ENCODE measurements at places on chromosomes 13 and 19.
A peak's percentile ranks its signal among the peaks of the same experiment; 100 is the strongest.

GRCh38 chr19:58355908-58356765 is 2.8 kb upstream of the A1BG start:
- DNase-seq = peak; percentile 59

- peak; percentile 99 for DNase-seq
Measured at GRCh38 chr19:1275260-1275975, at the start of gene FAM174C. TSS of gene FAM174C (plus strand) at chr19:1275530. CDS start at chr19:1275550, 20 bp downstream.

DNA sequence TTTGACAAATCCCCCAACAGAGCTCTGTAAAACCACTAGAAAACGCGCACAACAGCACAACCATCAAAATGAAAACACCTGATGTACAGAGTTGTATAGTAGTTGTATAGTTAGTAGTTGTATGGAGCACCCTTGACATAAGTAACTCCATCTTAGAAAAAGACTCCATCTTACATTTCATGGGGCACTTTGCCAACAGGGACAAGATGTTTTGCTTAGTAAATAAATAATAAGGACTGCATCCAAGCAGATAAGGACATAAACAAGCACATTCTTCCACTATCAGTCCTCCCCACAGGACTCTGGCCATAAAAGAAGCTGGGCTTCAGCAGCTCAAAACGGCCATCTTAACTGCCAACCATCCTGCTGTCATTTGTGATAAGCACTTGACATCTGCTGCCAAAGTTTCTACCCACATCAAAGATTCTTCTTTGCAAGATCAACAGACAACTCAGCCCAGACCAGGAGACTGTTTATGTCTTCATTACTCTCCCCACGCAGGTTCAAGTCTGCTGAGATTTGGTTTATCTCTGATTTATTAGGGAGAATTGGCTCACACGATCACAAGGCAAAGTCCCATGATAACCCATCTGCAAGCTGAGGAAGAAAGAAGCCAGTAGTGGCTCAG is 20.7 kb upstream of the ZNF331 start:
- DNase-seq = no peak

- no peak for DNase-seq
Measured at GRCh38 chr13:104320446-104320845, 1254.2 kb upstream of the SLC10A2 start.

GRCh38 chr19:42344336-42344893 is 19.0 kb downstream of the MEGF8 start:
- DNase-seq = no peak

- DNase-seq = no peak
Measured at GRCh38 chr19:35349614-35350521, 2.2 kb downstream of the FFAR1 start.

GRCh38 chr19:2353159-2353886 is 6.7 kb upstream of the TMPRSS9 start:
- DNase-seq = no peak

DNA sequence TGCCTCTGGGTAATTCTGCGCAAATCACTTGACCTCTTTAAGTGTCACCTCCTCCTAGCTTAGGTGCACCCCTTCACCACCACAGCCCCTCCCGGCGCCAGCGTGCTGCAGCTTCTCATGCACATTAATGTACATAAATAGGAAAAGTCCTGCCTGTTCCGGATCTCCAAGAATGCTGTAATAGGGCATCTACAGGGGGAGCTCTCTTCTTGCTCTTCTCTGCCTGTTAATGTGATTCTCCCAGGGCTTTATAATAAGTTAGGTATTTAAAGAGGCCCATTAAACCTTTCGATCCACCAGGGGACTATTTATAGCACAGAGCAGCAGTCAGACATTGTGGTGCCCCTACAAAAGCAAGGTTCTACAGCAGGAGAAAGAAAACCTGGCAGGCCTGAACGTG is 35.3 kb downstream of the SOX1 start:
- DNase-seq = no peak

DNA sequence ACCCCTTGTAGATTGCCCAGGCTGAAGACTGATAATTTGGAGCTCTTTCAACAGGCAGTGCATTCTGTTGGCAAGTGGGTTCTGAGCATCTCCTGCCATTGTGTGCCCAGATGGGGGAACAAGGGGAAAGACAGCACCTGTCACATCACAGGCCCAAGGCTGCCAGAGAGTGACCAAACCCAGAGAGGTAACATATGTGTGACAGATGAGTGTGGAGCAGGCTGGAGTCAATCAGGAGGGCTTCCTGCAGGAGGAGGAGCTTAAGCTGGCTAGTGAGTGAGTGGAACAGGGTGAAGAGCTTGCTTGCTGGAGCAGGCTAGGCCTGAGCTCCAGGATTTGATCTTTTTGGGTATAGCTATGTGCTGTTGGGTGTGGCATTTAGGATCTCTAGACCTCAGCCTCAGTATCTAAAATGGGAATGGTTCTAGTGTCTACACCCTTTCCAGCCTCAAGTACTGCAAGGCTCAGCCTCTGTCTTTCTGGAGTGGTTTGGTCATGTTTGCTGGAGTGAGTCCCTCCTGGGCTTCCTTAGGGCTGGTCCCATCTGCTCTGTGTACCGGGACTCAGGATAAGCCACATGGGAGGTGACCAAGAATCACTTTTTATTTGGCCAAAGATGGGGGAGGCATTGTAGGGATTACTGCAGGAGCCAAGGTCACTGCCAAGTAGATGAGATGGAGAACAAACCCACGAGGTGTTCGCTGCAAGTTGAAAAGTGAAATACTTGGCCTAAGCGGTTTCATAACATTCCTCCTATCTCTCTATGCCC is 152.4 kb upstream of the TSHZ3 start:
- no peak for DNase-seq

DNA sequence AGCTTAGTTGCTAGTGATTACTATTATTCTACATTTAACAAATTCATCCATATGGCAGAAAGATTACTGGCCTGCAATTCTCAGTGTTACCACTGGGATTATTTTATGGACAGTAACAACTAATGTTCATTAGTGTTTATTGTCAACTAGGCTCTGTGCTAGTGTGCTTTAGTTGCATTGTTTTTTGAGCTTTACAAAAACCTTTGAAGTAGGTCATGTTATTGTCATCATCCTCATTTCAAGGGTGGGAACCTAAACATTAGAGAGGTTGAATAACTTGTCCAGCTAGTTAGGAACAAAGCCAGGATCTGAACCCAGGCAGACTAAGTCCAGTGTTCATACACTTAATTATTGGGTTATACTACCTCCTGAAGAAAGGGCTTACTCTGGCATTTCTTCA is 27.8 kb upstream of the TDRD3 start:
- DNase-seq = no peak

DNA sequence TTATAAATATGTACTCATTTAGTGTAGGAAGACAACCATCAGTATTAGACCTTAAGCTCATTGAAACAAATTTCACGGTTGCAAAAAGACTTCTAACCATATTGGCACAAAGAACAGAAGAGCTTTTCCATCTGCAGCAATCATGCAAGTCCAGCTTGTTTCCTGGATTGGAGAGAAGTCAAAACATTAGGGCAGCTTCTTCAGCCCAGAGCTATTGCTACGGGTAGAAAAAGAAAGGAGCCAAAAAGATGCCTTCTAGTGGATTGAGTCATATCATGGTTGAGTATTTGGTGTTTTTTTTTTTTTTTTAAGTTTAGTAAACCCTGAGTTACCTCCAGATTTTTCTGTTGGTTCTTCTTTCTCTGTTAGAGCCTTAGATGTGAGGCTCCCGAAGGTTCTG is 99.8 kb downstream of the WDFY2 start:
- no peak for DNase-seq

- peak; percentile 46 for DNase-seq
Measured at GRCh38 chr19:10762656-10763055, 44.8 kb downstream of the DNM2 start.

- no peak for DNase-seq
Measured at GRCh38 chr13:51912511-51913225, 50.9 kb downstream of the CCDC70 start.

DNA sequence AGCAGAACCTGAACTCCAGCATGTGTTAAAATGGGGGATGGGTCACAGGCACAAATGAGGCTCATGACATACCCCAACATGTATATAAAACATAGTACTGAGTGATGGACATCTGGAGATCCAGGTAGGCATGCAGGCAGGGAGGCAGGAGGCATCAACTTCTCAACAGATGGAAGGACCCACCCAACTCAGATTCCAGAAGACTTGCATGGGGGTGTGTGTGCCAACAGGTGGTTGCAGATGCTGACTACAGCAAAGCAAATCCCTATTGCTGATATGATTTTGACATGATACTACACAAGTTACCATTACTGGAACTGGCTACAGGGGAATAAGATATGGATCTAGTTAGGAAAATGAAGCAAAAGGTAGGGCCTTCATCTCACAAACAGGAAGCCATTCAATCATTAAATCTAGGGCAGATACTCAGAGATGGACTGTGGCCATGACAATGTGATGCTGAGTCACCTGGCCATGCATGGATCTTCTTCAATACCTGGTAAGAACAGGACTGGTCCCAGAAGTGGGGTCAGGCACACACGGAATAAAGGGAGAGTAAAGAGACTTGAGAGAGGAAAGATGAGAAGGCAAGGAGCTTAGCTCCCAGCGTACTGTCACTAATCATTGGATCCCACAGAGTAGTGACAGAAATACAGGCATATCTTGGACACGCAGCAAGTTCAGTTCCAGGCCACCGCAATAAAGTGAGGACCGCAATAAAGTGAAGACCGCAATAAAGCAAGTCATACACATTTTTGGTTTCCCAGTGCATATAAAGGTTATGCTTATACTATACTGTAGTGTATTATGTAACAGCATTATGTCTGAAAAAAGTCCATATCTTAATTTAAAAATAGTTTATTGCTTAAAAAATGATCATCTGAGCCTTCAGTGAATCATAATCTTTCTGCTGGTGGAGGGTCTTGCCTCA is 91.3 kb downstream of the USP12 start:
- DNase-seq = no peak

GRCh38 chr13:23679220-23679619 is 109.0 kb downstream of the TNFRSF19 start:
- DNase-seq = peak; percentile 51

GRCh38 chr19:4373601-4374497 is 26.5 kb downstream of the SH3GL1 start:
- no peak for DNase-seq

DNA sequence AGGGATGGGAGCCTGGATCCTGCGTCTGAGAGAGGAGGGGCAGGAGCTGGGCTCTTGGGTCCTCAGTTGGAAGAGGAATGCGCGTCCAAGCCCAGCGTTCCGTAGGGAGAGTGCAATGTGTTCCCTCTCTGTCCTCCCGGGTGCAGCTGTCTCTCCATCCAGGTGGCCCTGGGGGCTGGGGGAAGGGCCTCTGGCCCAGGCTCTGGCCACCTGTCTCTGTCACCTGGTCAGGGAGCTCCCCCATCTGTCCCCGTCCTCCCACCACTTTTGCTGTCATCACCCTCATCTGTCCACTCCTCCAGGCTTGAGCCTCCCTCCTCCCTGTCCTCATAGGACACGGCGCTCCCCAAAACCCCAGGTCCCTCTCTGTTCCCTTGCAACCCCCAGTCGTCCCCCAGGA is 3.7 kb upstream of the SBK2 start:
- DNase-seq = no peak

DNA sequence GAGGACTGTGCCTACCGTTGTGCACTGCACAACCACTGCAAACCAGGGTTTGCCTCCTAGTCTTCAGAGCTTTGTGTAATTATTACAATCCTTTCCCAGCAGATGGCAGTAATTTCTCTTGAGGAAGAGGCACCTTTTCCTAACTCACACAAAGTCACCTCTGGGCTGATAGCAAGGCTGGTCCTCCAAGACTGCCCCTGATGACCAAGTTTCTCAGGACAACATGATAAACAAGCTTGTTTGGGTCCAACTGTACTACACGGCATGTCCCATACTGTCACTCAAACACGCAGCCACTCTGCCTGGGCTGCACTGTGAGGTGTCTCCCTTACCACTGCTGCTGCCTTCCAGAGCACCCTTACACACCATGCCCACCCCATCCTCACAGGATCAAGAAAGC is 39.3 kb downstream of the RFXAP start:
- DNase-seq = no peak

GRCh38 chr13:37656247-37656940 is 57.8 kb upstream of the POSTN start:
- no peak for DNase-seq

DNA sequence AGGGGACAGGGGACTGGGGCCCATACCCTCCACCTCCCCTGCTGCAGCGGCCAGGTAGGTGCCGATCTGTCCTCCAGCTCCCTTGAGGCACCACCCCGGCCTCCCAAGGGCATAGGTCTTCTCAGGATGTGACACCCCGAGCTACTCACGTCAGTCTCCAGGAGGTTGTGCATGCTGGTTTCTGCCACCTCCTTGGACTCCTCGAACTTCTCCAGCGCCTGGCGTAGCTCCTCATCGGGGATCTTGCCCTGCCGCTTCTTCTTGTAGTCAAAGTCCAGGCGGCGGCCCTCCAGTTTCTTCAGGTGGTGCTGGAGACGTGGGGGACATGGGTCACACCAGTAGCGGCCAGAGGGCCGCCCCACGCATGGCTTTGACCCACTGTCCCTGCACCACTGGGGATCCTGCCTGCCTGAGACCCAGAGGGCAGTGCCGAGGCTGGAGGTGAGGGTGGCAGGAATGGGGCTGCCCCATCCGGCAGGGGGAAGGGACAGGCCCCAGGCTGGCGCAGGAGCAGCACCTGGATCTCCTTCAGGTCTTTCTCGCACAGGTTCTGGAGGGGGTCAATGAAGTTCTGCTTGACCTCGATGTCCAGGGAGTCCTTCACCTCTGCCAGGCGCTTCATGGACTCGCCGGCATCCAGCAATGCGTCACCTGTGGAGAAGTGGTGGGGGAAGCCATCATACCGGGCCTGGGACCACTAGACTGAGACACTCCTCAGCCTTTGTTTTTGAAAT is 20.4 kb downstream of the MPND start:
- DNase-seq = no peak

- DNase-seq = peak; percentile 70
Measured at GRCh38 chr19:58361900-58362271, 665 bp downstream of the ZNF497 start.

DNA sequence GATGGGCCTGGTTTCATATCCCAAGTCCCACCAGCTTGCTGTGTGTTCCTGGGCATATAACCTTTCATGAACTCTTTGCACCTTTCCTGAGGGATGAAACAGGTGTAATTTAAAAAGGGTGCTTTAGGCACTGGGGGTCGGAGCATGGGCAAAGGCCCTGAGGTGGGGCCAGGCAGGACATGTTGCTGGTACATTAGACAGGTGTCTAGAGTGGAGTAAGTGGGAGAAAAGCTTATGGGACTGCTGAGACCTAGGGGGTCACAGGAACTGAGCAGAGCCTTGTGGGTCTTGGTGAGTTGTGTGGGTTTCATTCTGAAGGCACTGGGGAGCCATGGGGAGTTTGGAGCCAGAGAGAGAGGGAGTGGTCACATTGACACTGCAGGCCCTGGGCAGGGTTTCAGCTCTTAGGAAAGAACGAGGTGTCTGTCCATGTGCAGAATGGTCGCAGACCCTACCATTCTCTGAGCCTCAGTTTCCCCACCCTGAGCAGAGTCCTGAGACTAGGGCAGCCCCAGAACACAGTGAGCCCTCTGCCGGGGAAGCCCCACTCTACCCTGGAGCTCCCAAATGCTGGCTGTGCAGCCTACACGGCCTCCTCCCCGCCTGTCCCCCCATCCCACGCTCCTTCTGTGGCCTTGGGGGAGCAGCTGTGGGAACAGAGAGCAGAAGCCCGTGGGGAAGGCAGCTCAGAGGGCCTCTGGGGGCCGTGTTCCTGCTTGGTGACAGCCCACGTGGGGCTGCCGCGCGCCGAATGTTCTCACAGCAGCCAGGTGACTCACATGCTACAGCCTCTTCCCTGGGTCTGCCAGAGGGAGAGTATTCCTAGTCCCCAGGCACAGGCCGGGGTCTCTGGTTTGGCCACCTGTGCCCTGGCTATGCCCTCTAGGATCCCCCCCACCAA is 7.3 kb upstream of the HOMER3 start:
- no peak for DNase-seq

All from activated CD4-positive, alpha-beta T cell treated with anti-CD3 and anti-CD28 coated beads for 36 hours (primary cell).